ENCODE measurements at places on chromosomes 4 and X.

- no peak for DNase-seq
Observed at GRCh38 chr4:155578219-155578618, 88.4 kb upstream of the GUCY1A1 start.

- no peak for DNase-seq
Observed at GRCh38 chr4:129230846-129231245, 134.9 kb downstream of the C4orf33 start.

- no peak for DNase-seq
Observed at GRCh38 chr4:38804654-38805295, at the start of gene TLR1. TSS of gene TLR1 (minus strand) at chr4:38804791. CDS start at chr4:38798831, 5,960 bp downstream.

DNA sequence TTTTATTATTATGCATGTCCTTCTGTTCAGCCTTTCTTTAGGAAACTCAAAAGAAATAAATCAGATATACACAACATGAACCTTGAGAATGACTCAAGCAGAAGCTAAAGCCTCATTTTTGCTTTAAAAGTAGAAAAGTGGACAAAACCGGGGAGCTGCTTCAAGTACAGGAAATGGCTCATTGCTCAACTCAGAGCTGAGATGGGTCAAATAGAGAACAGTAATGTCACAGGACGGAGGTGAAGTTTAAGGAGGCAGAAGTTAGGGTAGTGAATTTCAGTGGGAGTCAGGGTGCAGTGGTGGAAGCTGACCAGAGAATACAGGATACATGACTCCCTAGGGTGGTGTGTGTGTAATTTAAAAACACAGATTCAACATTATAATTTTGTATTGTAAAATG is 22.2 kb downstream of the PHKA2 start:
- no peak for DNase-seq

DNA sequence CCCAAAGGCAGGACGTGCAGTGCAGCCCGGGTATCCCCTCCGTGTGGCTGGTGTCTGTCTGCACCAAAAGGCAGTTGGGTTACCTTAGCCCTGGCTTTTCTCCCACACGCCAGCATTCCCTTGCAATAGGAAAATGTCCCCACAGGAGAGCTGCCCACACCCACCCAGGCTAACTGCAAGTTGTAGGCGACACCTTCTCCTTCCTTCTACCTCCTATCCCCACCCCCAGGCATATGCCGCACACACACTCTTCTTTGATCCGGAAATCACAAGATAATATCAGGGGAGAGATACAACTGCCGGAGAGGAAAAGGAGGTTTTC is 444 bp upstream of the APBB2 start:
- DNase-seq = no peak

DNA sequence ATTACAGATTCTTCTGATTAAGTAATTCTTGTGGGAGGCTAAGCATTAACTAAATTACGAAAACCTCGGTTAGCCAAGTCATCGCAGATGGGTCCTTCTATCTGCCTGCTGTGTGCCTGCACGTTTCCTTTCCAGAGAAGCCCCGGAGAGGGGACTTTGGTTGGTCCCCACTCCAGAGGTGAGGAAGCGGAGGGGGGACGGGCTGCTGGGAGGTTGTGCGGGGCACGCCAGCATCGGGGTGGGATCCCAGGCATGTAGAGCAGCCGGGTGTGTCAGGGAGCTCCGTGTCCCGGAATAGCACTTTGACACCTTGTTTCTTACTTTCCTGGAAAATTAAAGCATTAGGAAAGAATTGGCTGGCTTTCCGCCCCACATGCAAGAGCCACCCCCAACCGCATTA is 26.6 kb downstream of the PIGG start:
- DNase-seq = no peak

- peak; percentile 2 for DNase-seq
Observed at GRCh38 chr4:77665381-77666069, 59.9 kb downstream of the CXCL13 start.
